ENCODE measurements at places on chromosomes 7 and 10.

- DNase-seq: no peak
Observed at GRCh38 chr10:109173121-109173520, 750.2 kb downstream of the XPNPEP1 start.

DNA sequence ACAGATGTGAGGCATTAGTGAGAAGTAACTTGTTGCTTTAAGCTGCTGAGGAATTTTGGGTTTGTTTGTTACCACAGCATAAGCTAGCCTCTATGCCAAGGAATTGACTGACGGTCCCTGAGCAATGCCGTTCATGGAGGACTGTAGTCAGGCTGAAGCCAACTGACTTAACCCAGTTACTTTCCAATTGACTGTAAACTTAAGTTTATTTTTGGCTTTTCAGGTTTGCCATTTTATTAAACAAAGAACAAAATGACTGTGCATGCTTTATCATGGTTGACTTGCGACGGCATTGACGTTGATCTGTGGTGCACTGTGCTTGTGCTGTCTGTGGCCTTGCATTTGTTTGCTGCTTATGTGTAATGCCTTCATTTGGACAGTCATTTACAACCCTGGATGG lies 53.5 kb downstream of the DNAJB9 start:
- DNase-seq: no peak

DNA sequence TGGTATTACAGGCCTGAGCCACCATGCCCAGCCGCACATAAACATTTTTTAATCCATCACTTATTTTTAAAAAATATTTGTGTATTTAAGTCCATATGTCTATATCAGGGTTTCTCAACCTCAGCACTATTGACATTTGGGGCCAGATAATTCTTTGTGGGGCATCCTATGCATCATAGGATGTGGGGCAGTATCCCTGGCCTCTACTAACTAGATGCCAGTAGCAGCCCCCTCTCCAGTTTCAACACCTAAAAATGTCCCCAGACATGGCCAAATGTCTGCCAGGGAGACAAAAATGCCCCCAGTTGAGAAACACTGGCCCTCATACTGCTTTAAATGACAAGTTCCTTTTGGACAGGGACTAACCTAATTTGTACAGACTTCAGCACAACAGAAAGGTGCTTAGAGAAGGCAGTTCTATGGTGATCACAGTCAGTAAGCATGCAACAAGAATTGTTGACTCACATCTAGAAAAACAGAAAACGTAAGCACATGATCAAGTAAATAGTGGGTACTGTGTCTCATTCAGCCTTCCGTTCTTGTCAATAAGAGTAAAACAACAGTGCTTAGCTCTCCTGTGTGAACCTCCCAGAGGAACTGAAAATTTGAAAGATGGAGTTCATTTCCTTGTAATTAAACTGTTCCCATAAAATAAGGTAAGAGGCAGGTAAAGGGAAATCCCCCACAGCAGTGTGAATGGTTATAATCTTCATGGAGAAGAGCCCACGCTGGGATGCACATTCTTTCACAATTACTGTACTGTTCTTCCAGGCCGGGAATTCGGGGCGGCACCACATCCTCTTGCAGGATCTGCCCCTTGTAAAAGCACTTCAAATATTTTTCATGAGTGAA lies 17.3 kb upstream of the ADRB1 start:
- no peak for DNase-seq

DNA sequence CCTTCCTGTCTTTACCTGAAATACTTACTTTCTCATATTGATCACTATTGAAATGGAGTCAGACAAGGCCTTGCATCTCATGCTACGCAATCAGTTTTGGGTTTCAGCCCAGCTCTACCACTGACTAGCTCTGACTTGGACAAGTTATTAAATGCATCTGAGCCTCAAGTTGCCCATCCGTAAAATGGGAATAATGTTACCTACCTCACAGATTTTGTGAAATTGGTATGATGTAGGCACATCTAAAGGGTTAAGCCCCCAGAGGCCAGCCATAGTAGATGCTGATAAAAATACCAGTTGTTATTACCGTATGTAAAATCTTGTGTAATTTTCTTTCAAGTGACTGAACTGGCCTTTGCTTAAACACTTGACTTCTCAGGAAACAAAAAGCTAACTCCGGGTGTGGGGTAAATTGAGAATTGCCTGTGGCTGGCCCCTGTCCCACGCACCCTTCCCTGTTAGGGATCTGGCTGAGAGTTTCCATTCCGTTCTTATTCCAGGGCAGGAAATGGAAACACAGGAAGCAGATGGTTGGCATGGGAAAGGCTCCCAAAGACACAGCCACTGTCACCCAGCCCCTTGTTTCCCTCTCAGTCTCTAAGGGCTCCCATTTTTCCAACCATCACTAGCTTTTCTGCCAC lies 7.5 kb downstream of the DUSP5 start:
- no peak for DNase-seq

GRCh38 chr10:110569122-110569521 lies 1.6 kb downstream of the SMC3 start:
- no peak for DNase-seq

GRCh38 chr7:10537764-10538163 lies 435.9 kb upstream of the PHF14 start:
- DNase-seq: no peak

GRCh38 chr7:143359771-143360353 lies 2.7 kb downstream of the FAM131B start:
- DNase-seq: no peak

DNA sequence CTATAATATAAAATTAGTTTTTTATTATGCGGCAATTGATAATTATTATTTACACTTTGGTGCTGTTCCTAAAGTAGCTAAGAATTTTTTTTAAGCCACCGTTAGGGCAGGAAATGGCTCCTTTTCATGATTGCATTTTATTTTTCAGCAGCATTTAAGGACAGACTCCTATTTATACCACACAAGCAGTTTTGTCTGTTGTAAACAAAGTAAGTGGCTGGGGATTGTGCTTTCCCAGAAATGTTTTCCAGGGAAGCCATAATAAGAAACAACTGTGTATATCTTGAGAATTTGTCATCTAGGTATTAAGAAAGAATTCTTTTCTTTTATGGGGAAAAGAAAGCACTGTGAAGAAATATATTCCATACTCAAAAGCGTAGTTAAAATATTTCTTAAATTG lies 232.0 kb downstream of the VTI1A start:
- no peak for DNase-seq

GRCh38 chr10:68124718-68125117 lies 15.4 kb downstream of the MYPN start:
- no peak for DNase-seq

- DNase-seq: no peak
Observed at GRCh38 chr10:100155936-100156335, 29.9 kb downstream of the ERLIN1 start.

- no peak for DNase-seq
Observed at GRCh38 chr7:18895456-18895855, 222.0 kb downstream of the TWIST1 start.

All from NCI-H146 (cell line).